ENCODE measurements at places on chromosomes 6 and 20.
A peak's percentile ranks its signal among the peaks of the same experiment; 100 is the strongest.

DNA sequence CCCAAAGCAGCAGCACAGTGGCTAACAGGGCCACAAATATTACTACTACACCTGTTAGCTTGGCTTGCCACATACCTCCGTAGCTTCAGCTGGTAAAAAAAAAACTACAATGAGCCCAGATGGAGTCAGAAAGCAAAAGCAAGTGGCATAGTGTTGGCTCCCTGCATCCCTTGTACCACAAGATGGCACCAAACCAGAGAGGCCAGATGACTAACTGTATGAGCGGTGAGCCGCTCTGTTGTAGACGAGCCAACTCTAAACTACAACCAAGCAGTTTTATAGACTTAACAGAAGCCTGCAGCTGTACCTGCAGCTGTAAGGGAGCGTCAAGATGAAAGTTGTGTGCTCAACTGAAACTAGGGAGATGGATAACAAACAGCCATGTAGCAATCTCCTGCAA is 84.5 kb upstream of the MCHR2 start:
- DNase-seq, result no peak

DNA sequence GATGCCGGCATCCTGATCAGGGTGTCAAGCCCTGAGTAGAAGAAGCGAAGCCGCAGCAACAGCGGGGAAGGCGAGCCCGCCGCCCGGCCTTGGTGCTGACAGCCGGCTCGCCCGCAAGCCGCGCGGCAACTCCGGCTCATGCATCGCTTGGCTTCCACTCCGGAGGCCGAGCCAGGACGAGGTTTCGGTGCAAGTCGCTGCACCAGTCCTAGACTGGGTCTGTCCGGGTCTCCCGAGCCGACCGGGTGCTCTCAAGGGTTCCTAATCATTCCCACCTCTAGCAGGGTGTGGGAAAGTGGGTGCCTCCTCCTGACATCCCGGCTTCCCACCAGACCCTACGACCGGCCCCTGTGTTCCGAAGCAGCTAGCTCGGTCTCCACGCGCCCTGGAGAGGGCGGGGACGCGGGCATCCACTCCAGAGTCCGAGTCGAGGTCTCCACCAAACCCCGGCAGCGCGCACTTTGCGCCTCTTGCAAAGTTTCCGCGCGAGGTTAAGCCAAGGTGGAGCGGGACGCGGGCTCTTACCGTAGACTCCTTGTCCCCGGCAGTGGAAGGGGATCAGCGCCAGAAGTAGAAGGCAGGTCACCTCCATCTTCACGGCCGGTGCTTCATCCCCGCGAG is 1.4 kb downstream of the MDGA1 start:
- DNase-seq, result no peak

- peak; percentile 74 for DNase-seq
These were observed at the start of gene CDYL for GRCh38 chr6:4776131-4776492. Gene CDYL (plus strand): TSS chr6:4776404. CDS start chr6:4776784, 380 bp downstream.

- no peak for DNase-seq
These were observed 164.8 kb downstream of the TFAP2C start for GRCh38 chr20:56793916-56794315.

GRCh38 chr20:19257865-19258264 is 45.4 kb downstream of the SLC24A3 start:
- DNase-seq, result no peak

DNA sequence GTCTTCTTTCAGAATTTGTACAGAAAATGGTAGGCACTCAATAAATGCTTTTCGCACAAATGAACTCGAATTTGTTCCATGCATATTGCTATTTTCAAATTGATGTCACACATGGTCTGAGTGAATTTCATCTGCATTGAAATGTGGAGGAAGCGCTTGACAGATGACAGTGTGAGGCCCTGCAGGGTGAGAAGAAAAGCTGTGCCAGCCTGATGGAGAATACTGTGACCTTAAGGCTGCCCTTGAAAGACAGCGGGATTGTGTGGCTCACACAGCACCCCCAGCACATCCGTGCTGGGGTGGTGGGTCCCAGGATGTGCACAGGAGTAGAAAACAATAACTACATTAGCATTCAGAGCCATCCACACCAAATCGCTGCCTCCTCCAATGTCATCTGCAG is 14.8 kb upstream of the MCHR2 start:
- DNase-seq, result no peak

GRCh38 chr20:61588411-61589385 is 336.6 kb downstream of the CDH4 start:
- DNase-seq, result peak; percentile 65

DNA sequence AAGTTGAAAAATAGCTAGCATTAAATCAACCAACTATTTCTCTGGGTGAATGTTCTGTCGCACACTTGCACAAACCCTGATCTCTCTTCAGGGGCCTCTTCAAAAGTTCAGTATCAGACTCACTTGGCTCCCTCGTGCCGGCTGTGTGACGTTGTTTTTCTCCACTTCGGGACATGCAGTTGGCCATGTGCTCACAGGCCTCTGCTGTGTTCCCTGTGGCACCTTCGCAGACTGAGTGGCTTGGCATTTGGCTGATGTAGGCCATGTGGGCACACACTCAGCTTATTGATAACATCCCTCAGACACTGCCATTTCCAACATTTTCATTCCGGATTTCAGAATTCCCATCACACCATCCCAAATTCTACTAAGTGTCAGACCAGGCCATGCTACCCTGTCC is 49.3 kb downstream of the PACRG start:
- no peak for DNase-seq

GRCh38 chr20:24675651-24676352 is 206.4 kb downstream of the SYNDIG1 start:
- DNase-seq, result no peak

- DNase-seq, result no peak
These were observed 399.1 kb downstream of the LAMA2 start for GRCh38 chr6:129282019-129282418.

GRCh38 chr20:59255256-59255655 is 45.2 kb upstream of the EDN3 start:
- DNase-seq, result no peak

- no peak for DNase-seq
These were observed 93.7 kb downstream of the SULF2 start for GRCh38 chr20:47691625-47692024.

DNA sequence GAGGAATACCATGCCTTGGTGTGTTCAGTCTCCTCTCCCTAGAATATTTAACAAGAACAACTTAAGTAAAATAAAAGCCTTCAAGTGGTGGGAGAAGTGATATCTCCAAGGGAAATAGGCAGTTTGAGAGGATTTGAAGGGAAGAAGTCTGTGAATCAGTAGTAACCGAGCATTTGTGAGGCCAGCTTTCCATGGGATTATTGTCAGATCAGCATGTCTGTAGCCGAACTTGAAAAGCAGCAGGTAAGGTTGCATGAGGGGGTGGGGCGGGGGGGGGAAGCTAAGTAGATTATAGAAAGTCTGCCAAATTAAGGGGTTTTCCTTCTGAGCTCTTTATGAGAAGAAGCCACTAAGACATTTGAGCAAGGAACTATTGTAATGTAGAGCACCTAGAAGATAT is 92.6 kb downstream of the GRIK2 start:
- no peak for DNase-seq

DNA sequence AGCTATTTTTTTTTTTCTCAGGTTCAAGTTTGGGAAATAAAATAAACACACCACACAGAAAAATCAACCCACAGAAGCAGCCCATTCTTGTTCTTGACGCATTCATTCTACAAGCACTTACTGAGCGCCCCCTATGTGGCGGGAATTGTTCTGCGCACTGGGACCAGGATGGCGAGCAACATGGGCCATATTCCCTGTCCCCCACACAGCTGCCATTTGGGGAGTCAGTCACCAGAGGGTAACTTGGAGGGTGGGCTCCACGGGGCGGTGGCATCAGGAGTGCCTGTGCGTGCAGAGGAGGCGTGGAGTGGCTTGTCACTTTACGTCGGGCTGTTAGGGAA is 185.0 kb upstream of the PDE10A start:
- no peak for DNase-seq

- no peak for DNase-seq
These were observed 78.0 kb upstream of the LYRM2 start for GRCh38 chr6:89716532-89716931.

GRCh38 chr20:4722993-4723392 is 1.3 kb downstream of the PRND start:
- no peak for DNase-seq

DNA sequence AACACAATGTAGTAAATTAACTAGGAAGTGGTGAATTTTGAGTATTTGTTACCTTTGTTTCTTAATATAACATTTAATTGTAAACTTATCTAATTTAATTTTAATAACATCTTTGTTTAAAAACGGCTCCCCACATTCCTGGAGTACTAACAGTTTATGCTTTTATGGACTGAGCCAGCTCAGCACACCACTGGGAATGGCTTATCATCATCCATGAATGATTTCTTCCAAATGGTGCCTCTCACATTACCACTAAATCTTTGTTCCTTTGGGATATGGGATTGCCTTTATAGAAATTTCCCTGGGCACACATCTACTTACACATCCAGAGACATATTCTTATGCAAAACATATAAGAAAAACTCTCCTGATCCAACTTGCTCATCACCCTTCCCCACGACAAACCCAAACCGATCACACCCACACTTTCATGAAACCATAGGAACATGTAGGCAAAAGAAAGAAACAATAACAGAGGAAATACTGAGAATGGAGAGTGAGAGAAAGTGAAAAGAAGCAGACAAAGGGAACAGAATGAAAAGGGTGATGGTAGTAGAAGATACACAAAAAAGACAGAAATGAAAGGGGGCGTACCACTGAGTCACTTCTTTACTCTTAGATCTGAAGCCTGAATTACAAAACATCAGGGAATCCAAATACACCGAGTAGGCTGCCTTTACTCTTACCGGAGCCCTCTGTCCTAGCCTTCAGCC is 58.5 kb upstream of the KCNK16 start:
- DNase-seq, result no peak

DNA sequence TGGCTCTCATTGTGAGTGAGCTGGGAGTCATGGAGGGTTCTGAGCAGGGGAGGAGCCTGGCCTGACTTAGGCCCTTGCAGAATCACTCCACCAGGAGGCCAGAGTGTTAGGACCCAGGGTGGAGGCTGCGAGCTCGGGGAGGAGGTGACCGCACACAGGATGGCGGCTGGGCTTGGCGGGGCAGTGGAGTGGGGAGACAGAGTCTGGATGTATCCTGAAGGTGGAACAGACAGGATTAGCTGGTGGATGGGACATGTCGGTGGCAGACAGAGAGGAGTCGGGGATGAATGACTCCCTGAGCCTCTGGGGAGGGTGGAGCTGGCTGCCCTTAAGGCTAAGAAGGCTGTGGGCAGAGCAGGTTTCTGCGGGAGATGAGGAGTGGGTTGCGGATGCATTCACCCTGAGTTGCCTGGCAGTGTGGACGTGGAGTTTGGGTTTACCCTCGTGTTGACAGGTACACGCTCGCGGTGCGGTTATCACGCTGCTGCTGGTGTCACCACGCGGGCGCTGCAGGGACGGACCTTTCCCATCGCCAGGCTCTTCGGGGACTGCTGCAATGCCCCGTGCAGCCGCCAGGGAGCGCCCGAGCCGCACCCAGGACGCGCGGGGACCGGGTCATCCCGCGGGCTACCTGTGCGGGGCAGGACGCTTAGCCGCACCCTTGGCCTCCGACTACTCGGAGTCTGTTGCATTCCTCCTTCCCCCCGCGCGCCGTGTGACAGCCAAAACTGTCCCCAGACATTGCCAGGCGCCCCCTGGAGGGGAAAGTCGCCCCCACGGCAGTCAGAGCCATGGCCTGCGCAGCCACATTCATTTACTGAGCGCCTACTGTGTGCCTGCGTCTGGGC is 43.0 kb upstream of the PTGIS start:
- no peak for DNase-seq

DNA sequence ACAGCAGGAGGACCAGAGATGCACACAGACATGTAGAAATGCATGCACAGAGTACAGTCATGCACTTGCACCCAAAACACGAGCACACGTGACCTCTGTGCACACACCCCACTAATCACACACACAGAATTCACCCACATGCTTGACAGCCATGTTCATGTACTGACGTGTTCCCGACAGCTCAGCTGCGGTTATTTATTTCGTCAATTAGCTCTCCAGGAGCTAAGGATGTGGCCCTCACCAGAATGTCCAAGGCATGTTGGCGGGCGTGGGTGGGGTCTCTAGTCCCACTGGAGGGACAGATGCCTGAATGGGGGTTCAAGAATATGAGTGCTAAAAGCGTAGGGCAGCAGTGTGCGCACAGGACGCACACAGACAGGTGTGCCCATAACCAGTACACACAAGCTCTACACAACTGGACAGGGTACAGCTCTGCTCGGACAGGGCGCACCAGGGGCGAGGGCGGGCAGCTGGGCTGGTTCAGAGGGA is 571 bp upstream of the PRPF6 start:
- DNase-seq, result no peak

GRCh38 chr20:57680131-57680716 is 29.6 kb downstream of the PMEPA1 start:
- DNase-seq, result no peak

GRCh38 chr20:373171-373890 is 7.2 kb upstream of the TRIB3 start:
- peak; percentile 29 for DNase-seq

GRCh38 chr20:50029697-50030461 is 47.1 kb downstream of the SNAI1 start:
- no peak for DNase-seq

DNA sequence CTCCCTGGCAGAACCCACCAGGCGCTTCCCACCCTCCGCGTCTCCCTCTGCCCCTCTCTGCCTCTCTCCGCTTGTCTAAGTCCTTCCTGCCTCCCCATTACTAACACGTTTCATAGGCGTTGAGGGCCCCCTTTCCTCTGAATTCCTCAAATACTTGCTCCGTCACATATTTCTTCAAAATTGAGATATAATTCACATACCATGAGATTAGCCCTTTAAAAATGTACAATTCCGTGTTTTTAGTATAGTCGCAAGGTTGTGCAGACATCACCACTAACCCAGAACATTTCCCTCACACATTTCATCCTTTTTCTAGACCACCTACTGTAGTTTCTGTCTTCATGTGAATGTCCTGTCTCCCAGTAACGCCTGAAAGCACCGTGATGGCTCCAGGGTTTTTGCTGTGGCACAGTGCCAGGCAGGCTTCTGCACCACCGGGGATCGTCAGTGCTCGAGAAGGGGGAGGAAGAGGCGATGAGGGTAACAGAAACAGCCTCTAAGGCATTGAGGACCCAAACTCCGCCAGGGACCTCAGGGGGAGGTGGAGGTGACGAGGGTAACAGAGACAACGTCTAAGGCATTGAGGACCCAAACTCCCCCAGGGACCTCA is 141.9 kb upstream of the SNX9 start:
- DNase-seq, result no peak

GRCh38 chr6:167648501-167649278 is 178.0 kb upstream of the AFDN start:
- no peak for DNase-seq

- DNase-seq, result no peak
These were observed 72.8 kb downstream of the MAP3K5 start for GRCh38 chr6:136719280-136720044.

DNA sequence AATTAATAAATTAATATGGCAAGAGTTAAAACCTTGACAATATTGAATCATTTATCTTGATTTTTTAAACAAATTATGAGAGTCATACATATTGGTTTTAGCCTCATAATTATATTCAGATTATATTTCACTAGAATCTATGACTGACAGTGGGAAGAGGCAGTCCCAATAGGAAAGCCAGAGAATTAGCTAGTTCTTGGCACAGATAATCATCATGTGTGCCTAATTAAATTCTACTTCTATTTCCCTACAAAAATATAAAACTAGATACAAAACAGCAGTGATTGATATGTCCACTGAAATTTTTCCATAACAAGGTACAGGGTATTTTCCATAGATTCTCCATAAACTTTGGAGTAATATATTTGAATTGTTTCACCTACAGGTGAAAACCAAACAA is 38.6 kb downstream of the COL9A1 start:
- no peak for DNase-seq
